ENCODE measurements at places on chromosomes 3 and 15.

DNA sequence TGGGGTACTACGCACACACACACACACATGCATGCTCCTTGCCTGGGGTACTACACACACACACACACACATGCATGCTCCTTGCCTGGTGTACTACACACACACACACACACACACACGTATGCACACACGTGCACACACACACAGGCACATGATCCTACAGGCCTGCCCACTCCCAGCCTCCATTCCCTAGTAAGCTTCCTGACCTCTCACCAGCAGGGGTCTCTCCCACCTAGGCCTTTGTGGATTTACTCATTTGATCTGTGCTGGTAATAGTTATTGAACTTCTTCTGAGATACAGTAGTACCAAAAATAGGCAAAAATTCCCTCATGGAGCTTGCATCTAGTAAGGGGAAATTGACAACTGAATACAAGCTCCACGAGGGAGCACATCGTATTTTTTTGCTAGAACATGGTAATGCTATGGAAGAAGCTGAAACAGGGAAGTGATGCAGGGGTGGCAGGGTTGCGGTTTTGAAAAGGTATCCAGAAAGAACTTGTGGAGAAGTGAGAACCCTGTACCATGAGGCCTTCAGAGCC, 19.1 kb downstream of the TTC21A start:
- DNase-seq: no peak

DNA sequence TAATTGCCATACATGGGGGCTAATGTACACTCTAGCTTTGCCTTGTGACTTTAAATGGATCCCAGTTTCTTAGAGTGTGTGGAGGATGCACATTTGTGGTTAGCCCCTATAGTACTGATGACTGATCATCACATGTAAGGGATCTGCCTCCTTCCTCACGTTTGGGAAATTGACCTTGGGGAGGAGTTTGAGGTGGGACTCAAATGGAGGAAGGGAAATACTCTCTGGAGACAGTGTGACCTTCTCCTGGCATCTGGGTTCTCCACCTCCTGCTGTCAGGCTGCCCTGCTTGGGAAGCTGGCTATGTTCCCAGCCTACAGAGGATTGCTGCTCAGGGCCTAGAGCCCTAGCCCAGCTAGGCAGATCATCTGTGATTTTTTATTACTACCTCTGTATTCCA, 48.7 kb downstream of the PPM1L start:
- DNase-seq: no peak

- DNase-seq: no peak
Observed at GRCh38 chr15:49435174-49435573, 12.1 kb downstream of the FGF7 start.

- no peak for DNase-seq
Observed at GRCh38 chr3:8766148-8766547, 3.3 kb downstream of the OXTR start.

DNA sequence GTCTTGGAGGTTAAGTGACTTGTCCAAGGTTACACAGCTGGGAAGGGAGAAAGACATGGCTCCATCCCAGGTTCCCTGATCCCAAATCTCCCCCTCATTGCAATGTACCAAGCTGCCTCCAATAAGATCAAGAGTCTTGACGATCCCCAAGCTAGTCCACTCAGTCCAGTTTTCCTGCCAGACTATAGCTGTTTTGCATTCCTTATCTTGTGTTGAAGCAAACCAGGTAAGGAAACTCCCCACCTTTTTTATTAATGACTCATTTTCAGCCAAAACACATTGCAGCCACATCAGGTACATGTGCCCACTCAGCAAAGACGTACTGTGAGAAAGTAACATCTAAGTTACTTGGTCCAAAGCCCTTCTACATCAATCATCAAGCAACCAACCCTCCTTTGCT, 41.9 kb downstream of the LIPC start:
- no peak for DNase-seq

- no peak for DNase-seq
Observed at GRCh38 chr3:3189102-3189727, 9.7 kb upstream of the CRBN start.

GRCh38 chr3:159994182-159994581, 5.5 kb downstream of the IL12A start:
- DNase-seq: no peak

- no peak for DNase-seq
Observed at GRCh38 chr3:53708001-53708621, 138.1 kb downstream of the CHDH start.

- DNase-seq: no peak
Observed at GRCh38 chr15:76982756-76983155, 12.2 kb upstream of the PSTPIP1 start.

- no peak for DNase-seq
Observed at GRCh38 chr3:152742368-152743347, 92.3 kb upstream of the P2RY1 start.

- no peak for DNase-seq
Observed at GRCh38 chr15:28930476-28931291, 44.9 kb downstream of the APBA2 start.

- no peak for DNase-seq
Observed at GRCh38 chr3:95705786-95706418, 1108.5 kb upstream of the EPHA6 start.

GRCh38 chr3:18247139-18247695, 177.9 kb downstream of the SATB1 start:
- no peak for DNase-seq

GRCh38 chr15:57245130-57245529, 131.2 kb upstream of the CGNL1 start:
- no peak for DNase-seq

- no peak for DNase-seq
Observed at GRCh38 chr3:39531066-39531465, 63.6 kb downstream of the MOBP start.

- DNase-seq: no peak
Observed at GRCh38 chr3:111802163-111802625, 56.9 kb upstream of the PHLDB2 start.

DNA sequence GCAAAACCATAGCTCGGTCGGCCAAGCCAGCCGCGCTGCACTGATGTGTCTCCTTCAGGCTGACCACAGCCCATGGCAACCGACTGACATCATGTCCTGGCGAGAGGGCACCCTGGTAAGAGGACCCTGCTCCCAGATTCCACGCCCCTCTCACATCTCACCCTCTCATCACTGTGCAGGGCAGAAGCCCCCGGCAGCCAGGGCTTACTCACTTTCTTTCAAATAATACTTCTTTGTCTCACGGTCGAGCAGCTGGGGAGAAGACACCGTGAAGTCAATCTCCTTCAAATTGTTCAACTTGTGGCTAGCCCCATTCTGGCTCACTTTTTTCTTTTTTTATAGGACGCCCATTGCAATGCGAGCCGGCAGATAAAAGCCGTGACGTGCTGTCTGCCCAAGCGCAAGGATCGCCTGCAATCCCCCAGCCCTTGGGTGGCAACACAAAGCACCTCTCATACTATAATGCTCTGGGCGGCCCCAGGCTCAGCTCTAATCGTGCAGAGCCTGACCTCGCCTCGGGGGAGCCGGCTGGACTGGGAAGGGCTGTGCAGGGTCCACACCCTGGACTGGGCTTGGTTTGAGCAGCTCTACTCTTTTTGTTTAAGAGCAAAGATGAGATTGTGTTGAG, 33.6 kb downstream of the VGLL4 start:
- no peak for DNase-seq

- no peak for DNase-seq
Observed at GRCh38 chr15:41507820-41508290, 5.8 kb downstream of the LTK start.

GRCh38 chr3:177358091-177358976, 161.1 kb upstream of the TBL1XR1 start:
- no peak for DNase-seq

DNA sequence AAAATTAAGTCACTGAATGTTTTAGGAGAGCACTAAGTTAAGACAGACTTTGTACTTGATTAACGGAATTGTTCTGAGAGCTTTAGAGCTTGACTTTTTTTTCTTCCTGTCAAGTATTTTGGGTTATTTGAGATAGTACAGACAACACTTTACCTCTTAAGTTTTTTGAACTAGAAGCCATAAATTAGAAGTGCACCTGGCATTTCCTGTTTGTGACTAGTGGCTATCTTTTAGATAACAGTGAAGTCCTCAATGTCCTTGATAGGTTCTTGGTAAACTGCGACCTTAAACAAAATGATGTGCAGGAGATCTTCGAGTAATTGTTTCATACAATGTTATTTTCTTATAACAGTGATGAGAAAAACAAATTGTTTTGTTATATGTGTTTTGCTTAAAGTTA, 213.9 kb downstream of the TP63 start:
- no peak for DNase-seq

Measured in NCI-H1048 (cell line).